MCF 10A (cell line): ENCODE measurements at places on chromosomes 1 and 21.

DNA sequence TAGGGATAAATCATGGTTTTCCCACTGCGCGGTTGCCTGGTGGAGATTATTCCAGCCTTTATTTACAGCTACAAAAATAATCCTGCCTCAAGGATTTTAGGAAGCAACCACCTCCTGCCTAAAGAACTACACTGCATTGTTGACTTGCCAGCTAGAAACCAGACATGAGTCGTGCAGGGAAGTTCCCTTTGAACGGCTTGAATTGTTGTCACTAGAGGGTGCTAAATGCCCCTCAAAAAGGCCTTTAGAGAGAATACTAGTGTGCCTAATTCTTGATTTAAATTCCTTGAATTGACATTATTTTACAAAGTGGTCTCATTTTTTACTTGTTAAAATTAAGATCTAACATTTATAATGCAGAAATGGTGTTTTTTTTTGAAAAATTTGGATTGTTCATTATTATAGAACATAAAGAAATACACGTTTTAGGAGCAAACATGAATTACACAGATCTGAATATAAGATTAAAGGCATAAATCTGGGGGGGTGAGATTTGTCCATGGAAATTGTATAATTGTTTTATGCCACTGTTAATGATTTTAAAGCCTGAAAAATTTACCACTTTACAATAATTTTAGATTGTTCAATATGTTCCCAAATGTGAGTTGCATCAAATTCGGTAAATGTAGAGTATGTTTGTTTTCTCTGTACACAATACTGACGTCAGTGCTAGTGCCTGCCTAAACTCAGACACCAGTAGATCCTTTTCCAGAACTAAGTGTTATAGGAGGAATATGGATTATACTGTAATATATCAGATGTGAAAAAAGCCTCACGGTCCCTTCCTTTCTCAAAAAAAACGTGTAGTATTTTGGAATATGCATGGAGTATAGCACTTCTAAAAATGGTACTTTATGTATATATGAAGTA, 7.6 kb upstream of the ERG start:
- peak; percentile 81 for DNase-seq
- no peak overlapping the region for H3K4me3 ChIP-seq
- H3K36me3 ChIP-seq = no peaks in the 10 kb centered on the region
- no peaks in the 10 kb centered on the region for H3K27me3 ChIP-seq

DNA sequence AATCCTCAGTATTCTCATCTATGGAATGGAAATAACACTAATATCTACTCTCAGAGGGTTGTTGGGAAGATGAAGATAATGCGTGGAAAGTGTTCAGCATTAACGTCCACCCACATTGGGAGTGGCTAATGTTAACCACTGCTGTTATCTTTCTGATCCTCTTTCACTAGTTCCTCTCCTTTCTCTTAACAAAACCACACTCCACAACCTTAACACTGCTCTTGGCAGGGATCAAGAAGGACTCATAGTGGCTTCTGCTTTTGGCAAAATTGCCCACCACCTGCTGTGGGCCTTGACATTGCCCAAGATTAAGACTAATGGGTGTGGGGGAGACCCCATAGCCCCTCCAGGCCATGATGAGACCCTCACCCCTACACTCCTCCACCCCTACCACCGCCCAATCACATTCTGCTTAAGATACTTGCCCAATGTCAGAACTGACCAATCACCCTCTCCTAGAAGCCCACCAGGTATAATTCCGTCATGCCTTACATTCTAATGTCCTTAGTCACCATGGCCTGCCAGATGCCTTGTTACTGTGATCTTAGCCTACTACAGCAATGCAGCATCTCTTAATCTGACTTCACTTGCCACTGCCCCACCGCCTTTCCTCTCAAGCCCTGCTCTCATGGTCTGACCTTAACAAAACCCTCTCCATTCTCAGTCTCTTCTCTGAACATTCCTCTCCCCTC, 27.1 kb downstream of the DHCR24 start:
- no peaks in the 10 kb centered on the region for H3K27me3 ChIP-seq
- H3K4me3 ChIP-seq = no peak overlapping the region
- DNase-seq = no peak
- H3K27ac ChIP-seq = peak overlapping the region; percentile 76
- H3K4me1 ChIP-seq = peaks cover 62% of the 10 kb centered on the region
- H3K36me3 ChIP-seq = peaks cover 93% of the 10 kb centered on the region

GRCh38 chr21:38771536-38771935, 34.2 kb upstream of the ETS2 start:
- H3K27ac ChIP-seq = peak overlapping the region; percentile 95
- DNase-seq = no peak
- no peaks in the 10 kb centered on the region for H3K36me3 ChIP-seq
- peaks cover 45% of the 10 kb centered on the region for H3K4me1 ChIP-seq
- H3K4me3 ChIP-seq = no peak overlapping the region

GRCh38 chr1:113178106-113178505, 105.1 kb downstream of the LRIG2 start:
- H3K4me3 ChIP-seq = no peak overlapping the region
- no peak for DNase-seq
- H3K4me1 ChIP-seq = no peaks in the 10 kb centered on the region
- H3K27me3 ChIP-seq = peaks cover 21% of the 10 kb centered on the region
- no peak overlapping the region for H3K27ac ChIP-seq
- peaks cover 6% of the 10 kb centered on the region for H3K36me3 ChIP-seq
